ENCODE measurements at places on chromosomes 12 and 14. TPM values are rescaled to one million over a fixed set of nuclear protein-coding genes. Genes with fewer than 3 reads are reported as not detected.

Gene SAMD15
- total RNA-seq, result 2.1 TPM

Gene MYO1A
- total RNA-seq, result not detected

DNA sequence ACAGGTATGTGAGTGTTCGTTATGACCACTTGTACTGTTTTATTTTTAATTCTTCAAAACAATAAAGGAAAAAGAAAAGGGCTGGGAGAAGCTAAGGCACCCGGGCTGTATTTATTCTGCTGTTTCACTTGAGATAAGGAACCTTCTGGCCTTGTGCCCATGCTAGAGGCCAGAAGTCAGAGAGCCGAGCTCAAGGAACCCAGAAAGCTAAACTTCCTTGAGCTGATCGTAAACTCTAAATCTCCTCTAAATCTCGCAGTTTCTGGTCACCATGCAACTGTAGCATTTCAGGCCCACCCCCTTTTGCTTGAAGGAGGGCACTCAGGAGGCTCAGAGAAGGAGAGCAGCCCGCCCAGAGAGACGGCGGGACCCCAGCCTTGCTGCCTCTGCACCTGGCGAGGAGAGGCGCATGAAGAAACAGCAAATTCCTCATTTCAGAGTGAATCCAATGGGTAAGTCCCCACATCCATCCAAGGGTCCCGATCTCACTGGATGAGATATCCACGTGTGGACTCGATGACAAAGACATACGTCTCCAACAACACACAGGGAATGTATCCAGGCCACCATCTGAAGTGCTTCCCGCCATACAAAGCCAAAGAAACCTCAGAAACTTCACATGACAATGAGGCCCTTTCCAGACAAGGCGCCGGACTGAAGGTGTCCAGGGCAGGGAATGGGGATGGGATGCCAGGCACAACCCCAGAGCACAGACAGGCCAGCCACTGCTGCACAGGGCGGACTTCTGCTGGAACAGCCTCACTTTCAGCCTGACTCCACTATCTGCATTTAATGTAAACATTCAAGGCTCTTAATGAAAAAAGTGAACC is 14.6 kb downstream of the CCDC88C start:
- DNase-seq, result no peak

Gene MYF5
- not detected for total RNA-seq

Gene NEUROD4
- not detected for total RNA-seq

- no peak for DNase-seq
Observed at GRCh38 chr12:121729021-121729420, 16.5 kb downstream of the TMEM120B start.

- no peak for DNase-seq
Observed at GRCh38 chr12:75157385-75157784, 52.3 kb downstream of the KCNC2 start.

Gene C14orf93
- 3.8 TPM for total RNA-seq

DNA sequence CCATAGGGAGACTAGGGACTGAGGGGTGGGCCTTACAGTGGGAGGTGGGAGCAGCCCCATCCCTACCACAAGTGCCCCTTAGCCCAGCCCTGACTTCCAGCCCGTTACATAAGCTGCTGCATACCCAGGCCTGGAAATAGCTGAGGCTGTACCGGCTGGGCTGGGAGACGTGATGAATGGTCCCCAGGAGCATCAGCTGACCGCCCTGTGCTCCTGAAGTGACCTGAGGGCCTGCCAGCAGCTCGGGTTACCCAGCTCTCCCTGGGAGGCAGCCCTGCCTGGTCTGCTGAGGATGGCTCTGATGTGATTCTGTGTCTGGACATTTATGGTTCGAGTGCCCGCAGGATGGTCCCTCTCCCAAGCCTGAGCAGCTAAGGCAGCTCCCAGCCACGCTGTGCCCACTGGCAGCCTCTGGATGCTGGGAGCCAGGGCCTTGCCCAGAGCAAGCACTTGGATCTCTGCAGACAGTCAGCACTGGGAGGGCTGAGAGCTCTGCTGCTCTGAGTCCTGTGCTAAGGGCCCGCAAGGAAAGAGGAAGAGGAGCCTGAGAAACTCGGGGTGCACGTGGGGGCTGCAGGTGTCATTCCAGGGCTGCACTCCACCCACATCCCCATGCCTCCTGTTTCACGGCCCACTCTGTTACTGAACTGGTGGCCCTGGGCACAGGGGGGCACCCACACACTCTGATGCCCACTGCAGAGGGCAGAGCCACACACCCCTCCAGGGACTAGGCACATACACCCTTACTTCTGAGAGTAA is 20.5 kb downstream of the TAMALIN start:
- DNase-seq, result no peak

Data from astrocyte (in vitro differentiated cells and primary cell).